Activated CD4-positive, alpha-beta T cell treated with anti-CD3 and anti-CD28 coated beads, Interleukin-2, amount 10 ng/mL, durations not matched to agents 7 days and 5 days (primary cell): ENCODE measurements at places on chromosomes 5 and 9.

DNA sequence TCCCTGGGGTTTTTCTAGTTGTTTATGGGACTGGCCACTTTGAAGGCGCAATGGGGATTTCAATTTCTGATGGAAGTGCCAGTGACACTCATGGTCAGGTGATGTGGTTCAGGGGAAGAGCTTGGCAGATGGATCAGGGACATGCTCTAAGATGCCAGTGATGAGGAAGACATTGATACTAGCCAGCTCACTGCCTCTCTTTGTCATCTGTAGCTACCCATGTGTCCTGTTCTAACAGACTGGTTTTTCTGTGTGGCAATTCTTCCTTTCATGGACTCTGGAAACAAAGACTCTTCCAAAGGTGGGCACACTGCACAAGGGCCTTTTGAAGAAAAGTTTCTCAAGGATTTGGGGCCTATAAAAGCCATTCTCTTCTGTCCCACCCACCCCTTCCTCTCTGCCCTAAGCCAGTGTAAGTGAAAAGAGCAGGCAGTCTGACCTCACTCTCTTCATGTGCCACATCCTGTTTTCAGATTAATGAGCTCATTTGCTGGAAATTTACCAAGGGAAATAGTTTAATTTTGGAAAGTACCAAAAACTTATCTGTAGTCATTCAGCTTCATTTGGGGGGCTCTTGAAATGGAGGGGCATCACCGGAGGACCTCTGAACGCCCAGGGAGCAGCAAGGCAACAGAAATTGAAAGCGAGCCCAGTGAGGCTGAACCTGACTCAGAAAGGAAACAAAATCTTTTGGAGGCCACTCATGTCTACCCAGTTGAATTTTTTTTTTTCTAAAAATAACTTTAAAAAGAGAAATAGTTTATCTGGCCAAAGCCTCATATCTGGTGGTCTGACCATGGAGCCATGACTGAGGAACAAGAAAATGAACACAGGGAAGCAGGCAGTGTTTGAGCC is 4.9 kb upstream of the TRAF1 start:
- peak; percentile 72 for DNase-seq

GRCh38 chr5:174655351-174655750 is 69.0 kb upstream of the MSX2 start:
- DNase-seq, result no peak

GRCh38 chr5:1801967-1802295 is 724 bp downstream of the NDUFS6 start:
- no peak for DNase-seq

GRCh38 chr5:54187694-54188093 is 122.7 kb downstream of the ARL15 start:
- no peak for DNase-seq

- no peak for DNase-seq
Observed at GRCh38 chr9:88949961-88950340, 41.3 kb upstream of the S1PR3 start.

GRCh38 chr5:156802501-156802900 is 47.6 kb upstream of the PPP1R2B start:
- DNase-seq, result no peak

DNA sequence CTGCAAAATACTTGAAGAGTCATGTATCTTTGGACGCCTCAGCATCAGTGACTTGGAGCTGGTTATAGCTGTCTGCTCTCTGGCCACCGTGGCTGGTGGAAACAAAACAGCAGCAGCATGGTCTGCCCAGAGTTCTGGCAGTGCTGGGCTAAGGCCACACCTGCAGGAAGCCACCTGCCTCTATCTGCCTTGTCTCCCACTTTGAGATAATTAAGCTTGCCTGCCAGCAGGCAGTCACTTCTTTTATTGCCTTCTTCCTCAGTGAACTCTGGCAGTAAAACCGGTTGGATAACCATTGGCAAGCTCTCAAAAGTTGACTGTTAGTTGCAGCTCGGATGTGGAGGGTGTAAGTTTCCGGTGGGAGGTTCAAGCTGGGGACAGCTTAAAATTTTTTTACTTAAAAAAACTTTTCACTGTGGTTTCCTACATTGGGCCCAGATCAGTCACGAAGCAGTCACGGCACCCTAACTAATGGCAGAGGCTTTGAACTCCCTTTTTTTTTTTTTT is 4.9 kb downstream of the SMIM3 start:
- DNase-seq, result peak; percentile 83

DNA sequence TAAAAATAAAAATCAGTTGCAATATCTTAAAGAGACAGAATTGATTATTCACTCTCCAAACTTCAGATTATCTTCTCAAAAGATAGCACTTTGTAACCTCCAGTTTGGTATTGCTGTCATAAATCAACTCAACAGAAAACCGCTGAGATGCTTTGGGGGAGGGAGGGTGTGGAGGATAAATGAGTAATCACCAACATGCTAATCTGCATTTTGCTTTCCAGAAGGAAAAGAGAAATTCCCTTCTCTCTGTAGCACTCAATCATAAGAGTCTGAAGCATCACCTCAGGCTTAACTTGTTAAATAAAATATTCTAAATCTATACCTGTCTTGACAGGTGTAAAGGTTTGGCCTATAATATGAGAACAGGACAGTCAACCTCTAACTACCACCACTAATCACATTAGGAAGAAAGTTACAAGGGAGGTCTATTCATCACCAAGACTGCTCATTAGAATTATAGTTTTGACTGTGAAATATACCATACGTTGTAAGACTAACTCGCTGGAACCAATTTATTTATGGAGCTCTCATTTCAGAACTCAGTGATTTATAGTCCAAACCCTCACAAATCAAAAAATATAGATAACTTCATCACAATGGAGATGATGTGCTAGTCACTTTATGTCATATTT is 89.0 kb downstream of the PIK3R1 start:
- no peak for DNase-seq

GRCh38 chr5:36054647-36055046 is 12.0 kb downstream of the UGT3A2 start:
- DNase-seq, result no peak

GRCh38 chr9:103530934-103531333 is 535.8 kb downstream of the CYLC2 start:
- DNase-seq, result no peak

- DNase-seq, result no peak
Observed at GRCh38 chr5:132253452-132254320, 3.8 kb upstream of the PDLIM4 start.

DNA sequence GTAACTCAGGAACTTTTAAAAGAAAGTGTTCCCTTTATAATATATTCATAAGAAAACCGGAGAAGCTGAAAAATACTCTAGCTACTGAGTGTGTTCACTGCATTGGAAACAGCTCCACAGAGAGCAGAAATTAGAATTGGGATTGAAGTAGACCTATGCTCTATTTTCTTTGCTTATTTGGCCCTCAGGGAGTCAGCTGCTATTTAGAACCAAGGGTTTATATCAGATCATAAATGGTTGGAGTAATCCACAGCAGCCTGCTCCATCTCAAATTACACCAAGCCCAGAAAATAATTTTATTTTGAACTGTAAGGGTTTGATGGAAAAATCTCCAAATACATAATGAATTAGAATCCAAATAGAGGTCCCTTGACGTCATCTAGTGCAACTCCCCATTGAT is 202.6 kb downstream of the ADAMTSL1 start:
- no peak for DNase-seq

GRCh38 chr5:106862450-106863193 is 808.1 kb downstream of the EFNA5 start:
- no peak for DNase-seq

DNA sequence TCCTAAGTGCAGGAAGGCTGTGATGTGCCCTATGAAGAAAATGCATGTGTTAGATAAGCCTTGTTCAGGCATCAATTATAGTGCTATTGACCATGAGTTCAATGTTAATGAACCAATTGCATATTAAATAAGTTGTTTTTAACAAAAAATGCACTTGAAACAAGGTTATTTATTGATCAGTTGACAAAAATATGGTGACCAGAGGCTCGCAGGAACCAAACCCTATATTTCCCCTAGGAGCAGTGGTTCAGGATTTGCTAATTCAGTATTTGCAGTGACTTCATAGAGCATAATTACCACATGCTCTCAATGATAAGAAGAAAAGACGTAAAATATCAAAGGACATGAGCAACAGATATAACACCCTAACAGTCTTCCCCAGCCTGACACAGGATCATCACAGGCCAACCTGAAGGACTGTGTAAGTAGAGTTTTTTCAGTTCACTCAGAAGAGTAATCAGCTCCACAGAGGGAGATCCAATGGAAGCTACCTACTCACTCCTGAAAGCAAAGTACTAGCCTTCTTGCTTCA is 92.3 kb downstream of the SEMA5A start:
- DNase-seq, result no peak

- peak; percentile 7 for DNase-seq
Observed at GRCh38 chr5:107388141-107388861, 282.4 kb downstream of the EFNA5 start.

- DNase-seq, result no peak
Observed at GRCh38 chr5:145980718-145981117, 44.3 kb downstream of the SH3RF2 start.

GRCh38 chr9:98034593-98035546 is 21.7 kb upstream of the NANS start:
- DNase-seq, result peak; percentile 94

- no peak for DNase-seq
Observed at GRCh38 chr5:28328681-28329080, 1290.3 kb upstream of the CDH9 start.

GRCh38 chr9:123338710-123339665 is 17.0 kb upstream of the CRB2 start:
- DNase-seq, result peak; percentile 47
